ENCODE measurements at places on chromosomes 5 and 9. TPM values are rescaled to one million over a fixed set of nuclear protein-coding genes. Genes with fewer than 3 reads are reported as not detected.
A peak's percentile ranks its signal among the peaks of the same experiment; 100 is the strongest.

GRCh38 chr5:1345876-1346626 is 1.2 kb upstream of the CLPTM1L start:
- no peaks in the 10 kb centered on the region for H3K27me3 ChIP-seq
- DNase-seq: no peak
- peak overlapping the region; percentile 96 for H3K4me3 ChIP-seq

- H3K27me3 ChIP-seq: no peaks in the 10 kb centered on the region
- DNase-seq: no peak
- peak overlapping the region; percentile 51 for H3K4me3 ChIP-seq
- H3K27ac ChIP-seq: peak overlapping the region; percentile 18
These were observed 864 bp downstream of the PAPPA start for GRCh38 chr9:116154334-116154975.

- H3K27me3 ChIP-seq: no peaks in the 10 kb centered on the region
- H3K4me3 ChIP-seq: no peak overlapping the region
- H3K36me3 ChIP-seq: no peaks in the 10 kb centered on the region
- H3K27ac ChIP-seq: no peak overlapping the region
These were observed 3.9 kb upstream of the TMEM171 start for GRCh38 chr5:73116506-73116905.

- DNase-seq: no peak
- H3K27ac ChIP-seq: no peak overlapping the region
- H3K27me3 ChIP-seq: no peaks in the 10 kb centered on the region
- H3K4me3 ChIP-seq: no peak overlapping the region
- no peaks in the 10 kb centered on the region for H3K4me1 ChIP-seq
These were observed 24.3 kb upstream of the POMT1 start for GRCh38 chr9:131478421-131478868.

DNA sequence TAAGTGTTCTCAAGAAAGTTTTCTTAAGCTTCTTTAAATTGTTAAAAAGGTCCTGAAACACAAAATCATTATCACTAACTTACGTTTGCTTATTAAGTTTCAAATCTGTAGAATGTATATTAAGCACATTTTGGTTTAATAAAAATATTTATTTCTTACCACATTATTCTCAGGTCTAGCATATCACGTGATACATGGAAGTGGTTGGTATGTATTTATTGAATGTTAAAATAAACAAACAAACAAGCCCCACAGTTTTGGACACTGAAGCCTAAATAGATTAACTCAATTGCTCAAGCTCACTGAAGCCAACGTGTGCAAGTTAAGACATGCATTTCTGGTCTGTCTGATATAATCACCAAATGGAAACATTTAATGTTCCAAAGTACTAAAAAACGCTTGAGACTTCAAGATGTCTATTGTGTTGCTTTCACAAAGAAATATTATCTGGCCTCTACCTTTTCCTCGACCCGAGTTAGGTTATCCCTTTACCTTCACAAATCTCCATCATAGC is 1136.9 kb downstream of the TAF11L14 start:
- H3K4me3 ChIP-seq: no peak overlapping the region
- no peak for DNase-seq
- no peaks in the 10 kb centered on the region for H3K27me3 ChIP-seq

GRCh38 chr5:56981548-56982315 is 29.8 kb upstream of the MIER3 start:
- no peaks in the 10 kb centered on the region for H3K27me3 ChIP-seq
- no peak overlapping the region for H3K4me3 ChIP-seq
- H3K36me3 ChIP-seq: no peaks in the 10 kb centered on the region

DNA sequence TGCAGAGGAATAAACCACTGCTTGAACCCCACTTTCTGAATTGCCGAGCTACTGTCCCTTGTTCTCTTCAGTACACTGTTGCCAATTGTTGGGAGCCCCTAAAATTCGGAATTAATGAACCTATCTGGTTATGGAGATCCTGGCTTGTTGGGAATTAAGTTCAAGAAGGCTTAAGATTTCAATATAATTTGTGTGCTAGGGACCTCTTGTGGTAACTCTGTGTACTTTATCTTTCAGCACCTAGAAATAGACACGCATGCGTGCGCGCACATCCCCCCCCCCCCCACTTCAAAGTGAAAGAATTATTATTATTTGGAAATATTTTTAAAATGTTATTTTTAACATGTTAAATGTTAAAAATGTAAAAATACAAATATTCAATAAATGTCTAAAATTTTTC is 53.3 kb upstream of the FAM169A start:
- H3K4me1 ChIP-seq: peaks cover 6% of the 10 kb centered on the region
- no peaks in the 10 kb centered on the region for H3K36me3 ChIP-seq
- no peak overlapping the region for H3K27ac ChIP-seq
- no peaks in the 10 kb centered on the region for H3K27me3 ChIP-seq
- H3K4me3 ChIP-seq: no peak overlapping the region

DNA sequence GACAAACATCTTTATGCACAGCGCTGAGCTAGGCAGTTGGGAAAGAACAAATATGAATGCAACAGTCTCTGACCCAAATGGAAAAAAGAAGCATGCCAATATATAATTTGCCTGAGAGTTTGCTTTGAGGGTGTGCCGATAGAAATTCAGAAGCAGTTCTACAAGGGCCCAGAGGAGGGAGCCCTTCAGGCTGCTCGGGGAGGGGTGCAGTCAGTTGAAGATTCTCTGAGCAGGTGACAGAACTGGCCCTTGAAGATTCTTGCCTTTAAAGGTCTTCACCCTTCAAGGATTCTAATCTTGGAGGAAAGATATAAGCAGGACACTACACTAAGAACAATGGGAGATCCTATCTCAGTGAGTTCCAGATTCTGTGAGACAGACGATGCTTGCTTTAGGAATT is 3.7 kb upstream of the PAPPA start:
- no peaks in the 10 kb centered on the region for H3K36me3 ChIP-seq
- no peak for DNase-seq
- no peak overlapping the region for H3K27ac ChIP-seq
- H3K4me3 ChIP-seq: no peak overlapping the region

ANKRD18A gene
- 2.0 TPM for total RNA-seq

CDC20B gene
- 2.7 TPM for total RNA-seq

ASPN gene
- total RNA-seq: 7.9 TPM
